Stimulated activated CD4-positive, alpha-beta T cell treated with anti-CD3 and anti-CD28 coated beads, TNF-alpha, amount 100 ng/mL, for 1 hour (primary cell): ENCODE measurements at places on chromosomes 11 and 22.
A peak's percentile ranks its signal among the peaks of the same experiment; 100 is the strongest.

- no peak for DNase-seq
These were observed 103.8 kb downstream of the KCNQ1 start for GRCh38 chr11:2548596-2548995.

- DNase-seq, result no peak
These were observed 26.3 kb downstream of the KCNJ4 start for GRCh38 chr22:38428714-38429113.

DNA sequence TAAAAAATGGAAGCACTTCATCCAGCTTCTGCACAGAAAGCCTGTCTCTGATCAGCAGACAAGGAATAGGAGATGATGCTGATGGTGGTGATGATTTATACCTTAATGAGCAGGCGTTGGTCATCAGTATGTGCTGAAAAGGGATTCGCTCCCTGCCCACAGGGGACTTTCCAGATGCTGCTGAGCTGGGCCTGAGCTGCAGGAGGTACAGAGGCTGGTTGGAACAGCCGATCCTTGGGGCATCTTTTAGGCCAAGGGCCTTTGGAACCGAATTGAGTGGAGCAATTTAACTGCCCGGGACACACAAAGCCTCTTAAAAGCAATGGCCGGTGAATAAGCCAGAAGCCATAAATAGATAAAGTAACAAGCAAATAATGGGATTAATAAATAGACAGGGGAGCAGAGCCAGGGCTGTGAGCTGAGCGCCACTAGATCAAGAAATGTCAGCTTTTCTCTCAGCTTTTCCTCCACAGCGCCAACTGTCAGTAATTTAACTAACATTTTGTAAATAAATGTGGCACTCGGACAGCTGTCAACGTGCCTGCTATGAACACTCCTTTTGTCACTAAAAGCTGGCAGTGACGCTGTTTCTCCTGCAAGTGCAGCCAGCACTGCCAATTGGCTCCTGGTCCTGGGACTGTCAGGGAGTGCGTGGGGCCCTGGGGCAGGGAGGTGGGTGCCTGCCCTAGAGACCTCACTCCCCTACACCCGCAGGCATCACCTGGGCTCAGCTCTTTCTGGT, 562.3 kb downstream of the NTM start:
- DNase-seq, result no peak

- DNase-seq, result no peak
These were observed 62.7 kb downstream of the DBX1 start for GRCh38 chr11:20097319-20098221.

- DNase-seq, result no peak
These were observed 113.3 kb upstream of the FAT3 start for GRCh38 chr11:92111287-92111686.

DNA sequence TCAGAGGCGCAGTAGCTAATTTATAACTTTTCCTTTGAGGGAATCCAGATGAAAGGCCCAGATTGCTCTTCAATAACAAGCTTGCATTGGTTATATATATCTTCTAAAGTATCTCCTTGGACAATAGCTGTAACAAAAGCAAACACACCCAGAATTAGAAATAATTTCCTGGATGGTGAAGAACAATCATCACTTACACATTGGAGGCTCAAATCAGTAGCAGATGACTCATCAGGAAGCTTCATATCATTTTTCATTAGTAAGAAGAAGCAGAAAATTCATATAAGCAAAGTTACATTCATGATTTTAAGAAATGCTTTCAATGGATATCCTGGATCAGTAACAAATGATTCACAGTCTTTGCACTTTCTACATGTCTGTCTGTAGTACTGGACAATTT, 173.6 kb upstream of the CCDC90B start:
- no peak for DNase-seq

- DNase-seq, result no peak
These were observed 3.1 kb downstream of the TMEM25 start for GRCh38 chr11:118533769-118534729.

DNA sequence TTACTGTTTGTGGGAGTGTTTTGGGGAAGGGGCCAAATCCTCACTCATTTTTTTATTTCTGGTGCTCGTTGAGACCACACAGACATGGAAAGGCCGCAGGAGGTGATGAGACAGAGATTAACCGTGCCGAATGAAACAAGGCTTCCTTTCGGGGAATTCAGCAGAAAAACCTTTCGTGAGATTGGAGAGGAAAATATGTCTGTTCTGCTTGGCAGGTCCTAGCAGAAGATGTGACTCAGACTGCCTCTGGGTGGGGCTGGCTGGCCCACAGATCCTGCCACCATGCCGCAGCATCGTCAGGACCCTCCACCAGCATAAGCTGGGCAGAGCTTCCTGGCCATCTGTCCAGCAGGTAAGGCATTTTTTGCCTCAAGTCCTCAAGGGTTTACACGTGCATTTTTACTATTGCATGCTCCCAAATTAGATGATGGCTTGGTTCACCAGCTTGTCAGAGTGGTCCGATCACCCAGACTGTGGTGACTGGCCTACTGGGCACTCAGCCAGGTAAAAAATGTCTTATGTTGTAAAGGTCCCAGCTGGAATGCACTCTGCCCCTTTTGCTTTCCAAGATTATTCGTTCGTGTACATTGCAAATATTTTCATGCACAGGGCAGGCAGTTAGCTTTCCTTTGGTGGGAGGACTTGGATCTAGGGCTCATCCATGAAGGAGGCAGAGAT, 1.5 kb downstream of the DDB2 start:
- DNase-seq, result peak; percentile 54

DNA sequence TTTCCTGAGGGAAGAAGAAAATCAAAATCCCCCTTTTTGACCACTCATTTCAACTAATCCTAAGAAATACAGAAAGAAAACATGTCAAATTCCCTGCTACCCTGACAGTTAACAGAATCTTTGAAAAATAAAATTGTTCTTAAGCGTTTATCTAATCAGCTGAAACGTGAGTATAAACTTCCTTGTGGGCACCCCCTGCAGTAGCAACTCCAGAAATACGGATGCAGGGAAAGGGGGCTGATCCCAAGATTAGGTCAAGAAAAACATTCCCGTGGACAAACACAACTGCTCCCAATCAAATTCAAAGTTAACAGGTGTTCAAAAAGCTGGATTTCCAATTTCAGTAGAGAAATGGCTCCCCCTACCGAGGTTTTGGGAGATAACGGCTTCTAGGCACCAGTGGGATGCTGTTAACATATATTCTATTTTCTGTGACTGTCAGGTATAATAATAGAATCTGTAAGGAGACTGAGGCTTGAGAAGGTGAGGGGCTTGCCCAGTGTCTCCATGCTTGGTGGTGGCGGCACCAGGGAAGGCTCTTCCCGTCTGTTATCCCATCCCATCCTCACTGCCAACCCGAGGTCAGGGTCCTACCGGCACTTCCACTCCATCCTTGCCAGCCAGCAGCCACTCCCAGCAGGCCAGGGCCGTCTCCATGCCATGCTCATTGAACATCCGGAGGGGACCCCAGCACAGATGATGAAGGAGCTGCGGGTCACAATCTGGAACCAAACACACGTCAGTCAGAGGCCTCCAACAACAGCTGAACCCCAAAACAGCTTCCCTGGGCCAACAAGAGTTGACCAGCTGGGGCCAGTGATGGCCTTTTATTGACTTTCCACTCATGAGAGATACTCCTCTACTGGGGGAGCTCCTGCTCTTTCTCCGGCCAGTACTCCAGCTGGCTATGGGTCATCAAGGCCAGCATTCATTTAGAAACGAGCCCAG, 32.0 kb upstream of the SERPIND1 start:
- DNase-seq, result no peak

DNA sequence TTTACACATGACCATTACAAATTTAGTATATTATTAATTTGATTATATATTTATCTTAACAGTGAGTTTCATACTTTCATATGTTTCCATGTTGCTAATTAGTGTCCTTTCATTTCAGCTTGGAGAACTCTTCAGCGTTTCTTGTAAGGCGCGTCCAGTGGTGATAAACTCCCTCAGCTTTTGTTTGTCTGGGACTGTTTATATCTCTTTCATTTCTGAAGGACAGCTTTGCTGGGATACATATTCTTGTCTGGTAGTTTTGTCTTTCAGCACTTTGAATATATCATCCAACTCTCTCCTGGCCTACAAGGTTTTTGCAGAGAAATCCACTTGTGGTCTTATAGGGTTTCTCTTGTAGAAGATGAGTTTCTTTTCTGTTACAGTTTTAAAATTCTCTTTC, 12.4 kb downstream of the BIRC2 start:
- DNase-seq, result no peak

- no peak for DNase-seq
These were observed 5.4 kb downstream of the SEC14L2 start for GRCh38 chr22:30402028-30402765.

DNA sequence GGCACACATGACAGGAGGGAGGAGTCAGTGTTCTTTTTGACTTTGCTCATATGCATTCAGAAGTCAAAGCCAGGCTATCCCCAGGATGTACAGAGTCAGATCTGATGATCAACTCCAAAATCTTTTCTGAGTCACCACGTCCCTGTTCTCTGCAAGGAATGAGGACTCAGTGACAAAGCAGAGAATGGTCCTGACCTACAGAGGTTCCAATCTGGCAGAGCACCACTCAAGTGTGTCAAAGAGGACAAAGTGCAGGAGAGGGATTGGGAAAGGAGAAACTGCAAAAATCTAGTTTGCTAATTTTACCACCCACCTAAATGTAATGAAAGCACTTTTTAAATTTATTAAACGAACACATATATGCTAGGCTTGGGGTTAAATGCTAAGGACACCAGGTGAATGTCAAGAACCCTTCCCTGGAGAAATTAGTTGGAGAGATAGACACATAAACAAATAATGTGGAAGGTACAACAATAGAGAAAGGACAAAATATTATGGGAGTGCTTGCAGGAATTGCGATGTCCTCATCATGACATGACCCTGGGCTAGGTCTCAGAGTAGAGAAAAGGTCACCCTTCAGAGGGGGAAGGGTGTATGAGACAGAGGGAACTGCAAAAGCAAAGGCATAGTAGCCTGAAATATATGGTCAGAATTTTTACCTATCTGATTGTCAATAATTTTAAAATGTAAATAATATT, 56.3 kb downstream of the MTNR1B start:
- no peak for DNase-seq

- DNase-seq, result no peak
These were observed 12.3 kb downstream of the HYOU1 start for GRCh38 chr11:119044708-119045107.

DNA sequence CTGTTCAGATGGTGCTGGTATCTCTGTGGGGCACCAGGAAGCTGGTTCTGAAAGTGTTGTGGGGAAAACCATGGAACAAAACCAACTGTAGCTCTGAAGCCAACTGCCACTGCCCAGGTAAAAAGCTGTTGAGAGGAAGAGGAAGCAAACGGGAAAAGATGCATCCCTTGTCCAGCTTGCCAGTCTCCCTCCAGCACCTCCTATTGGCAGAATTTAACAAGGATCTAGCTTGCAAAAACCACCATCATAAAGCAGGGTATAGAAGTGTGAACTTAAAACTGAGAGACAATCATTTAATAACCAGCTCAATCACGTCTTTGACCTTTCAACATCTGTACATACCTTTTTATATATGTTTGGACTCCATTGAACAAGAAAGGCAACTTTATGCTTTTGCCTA, 4.5 kb downstream of the PATE1 start:
- DNase-seq, result no peak

GRCh38 chr11:33208150-33208549, 46.9 kb upstream of the CSTF3 start:
- DNase-seq, result no peak

GRCh38 chr11:103994094-103994493, 42.3 kb upstream of the DDI1 start:
- no peak for DNase-seq

DNA sequence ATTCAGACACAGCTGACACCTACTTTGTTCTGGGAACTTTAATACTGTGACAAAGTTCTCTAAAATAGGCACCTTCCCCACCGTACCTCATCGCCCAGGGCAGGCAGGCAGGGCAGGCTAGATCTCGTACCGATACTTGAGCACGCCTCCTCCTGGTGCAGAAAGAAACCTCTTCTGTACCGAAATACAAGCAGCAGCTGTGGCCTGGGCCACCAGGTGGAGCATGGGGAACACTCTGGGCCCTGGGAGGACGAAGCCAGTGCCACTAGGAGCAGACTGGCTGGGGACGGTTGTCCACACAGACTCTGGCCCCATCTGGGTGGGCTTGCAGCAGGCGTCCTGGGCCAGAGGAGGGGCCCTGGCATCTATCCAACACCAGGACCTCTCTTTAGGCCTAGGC, 12.8 kb downstream of the PMM1 start:
- DNase-seq, result no peak

DNA sequence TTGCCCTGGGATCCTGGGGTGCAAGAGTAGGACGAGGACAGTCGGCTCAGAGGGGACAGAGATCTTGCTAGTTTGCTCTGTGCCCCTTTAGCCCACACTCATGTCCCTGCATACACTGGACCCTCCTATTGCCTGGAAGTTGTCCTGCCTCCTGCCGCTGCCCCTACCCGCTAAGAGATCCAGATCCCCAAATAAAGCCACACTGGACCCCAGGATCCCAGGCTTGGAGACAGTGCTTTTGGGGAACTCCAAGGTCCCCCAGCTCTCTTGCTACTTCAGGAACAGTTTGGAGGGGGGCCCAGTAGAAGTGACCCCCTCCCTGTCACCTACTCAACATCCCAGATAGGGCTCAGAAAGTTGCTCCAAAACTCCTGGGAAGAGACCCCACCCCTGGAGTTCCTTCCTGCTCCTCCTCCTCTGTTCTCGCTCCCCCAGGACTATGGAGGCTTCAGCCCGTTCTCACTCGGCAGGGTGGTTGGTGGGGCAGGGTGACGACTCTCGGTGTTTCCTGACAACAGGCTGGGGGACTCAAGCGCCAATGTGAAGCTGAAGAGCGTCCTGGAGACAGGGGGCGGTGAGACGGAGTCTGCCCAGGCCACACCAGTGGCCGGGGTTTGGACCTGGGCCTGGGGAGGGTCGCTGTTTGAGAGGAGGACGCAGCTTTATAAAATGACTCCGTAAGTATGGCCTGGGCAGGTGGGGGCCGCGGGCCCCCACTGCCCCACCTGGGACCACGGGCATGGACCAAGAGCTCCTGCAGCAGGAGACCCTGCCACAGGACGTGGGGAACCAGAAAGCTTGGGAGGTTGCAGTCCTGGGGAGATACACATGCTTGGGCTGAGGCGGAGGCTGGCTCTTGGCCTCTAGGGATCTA, 19.2 kb upstream of the TUB start:
- no peak for DNase-seq

- DNase-seq, result no peak
These were observed 889.1 kb downstream of the OPCML start for GRCh38 chr11:132643239-132643638.

DNA sequence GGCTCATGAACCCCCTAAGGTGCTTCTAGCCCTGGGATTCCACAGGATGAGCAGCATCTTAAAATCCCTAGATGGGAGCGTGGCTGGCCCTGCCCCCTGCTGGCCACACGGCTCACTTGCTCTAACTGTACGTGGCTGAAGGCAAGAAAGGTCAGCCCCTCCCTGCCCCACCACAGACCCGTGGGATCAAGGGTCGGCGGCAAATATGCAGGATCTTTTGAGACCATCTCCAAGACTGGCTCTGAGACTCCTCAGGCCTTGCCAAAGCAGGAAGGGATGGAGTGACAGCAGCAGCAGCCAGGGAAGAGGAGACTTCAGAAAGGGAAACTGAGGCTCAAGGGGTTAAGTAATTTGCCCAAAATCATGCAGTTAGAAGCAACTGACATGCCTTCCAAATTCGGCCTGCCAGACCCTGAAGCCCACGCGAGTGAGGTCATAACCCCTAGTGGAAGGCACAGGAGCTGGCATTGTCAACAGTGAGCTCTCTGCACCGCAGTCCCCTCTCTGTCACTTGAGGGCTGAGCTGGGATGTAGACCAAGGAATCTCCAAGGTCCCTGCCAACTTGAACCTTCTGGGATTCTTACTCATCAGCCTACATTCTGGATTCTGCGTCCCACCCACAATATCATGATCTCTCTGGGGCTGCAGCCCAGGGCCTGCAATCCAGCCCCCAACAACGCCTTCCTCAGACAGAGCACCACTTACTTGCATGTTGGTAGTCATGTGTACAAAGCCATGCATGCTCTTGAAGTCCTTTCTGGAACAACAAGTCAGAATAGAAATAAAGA, 31.4 kb downstream of the CREB3L1 start:
- peak; percentile 52 for DNase-seq
